ENCODE measurements at places on chromosomes 7 and 10.
A peak's percentile ranks its signal among the peaks of the same experiment; 100 is the strongest.

- no peak overlapping the region for H3K27ac ChIP-seq
- DNase-seq, result no peak
- no peak overlapping the region for H3K4me3 ChIP-seq
- H3K4me1 ChIP-seq, result no peaks in the 10 kb centered on the region
- no peaks in the 10 kb centered on the region for H3K36me3 ChIP-seq
- H3K27me3 ChIP-seq, result no peaks in the 10 kb centered on the region
Measured at GRCh38 chr10:25828475-25828874, 105.6 kb upstream of the MYO3A start.

DNA sequence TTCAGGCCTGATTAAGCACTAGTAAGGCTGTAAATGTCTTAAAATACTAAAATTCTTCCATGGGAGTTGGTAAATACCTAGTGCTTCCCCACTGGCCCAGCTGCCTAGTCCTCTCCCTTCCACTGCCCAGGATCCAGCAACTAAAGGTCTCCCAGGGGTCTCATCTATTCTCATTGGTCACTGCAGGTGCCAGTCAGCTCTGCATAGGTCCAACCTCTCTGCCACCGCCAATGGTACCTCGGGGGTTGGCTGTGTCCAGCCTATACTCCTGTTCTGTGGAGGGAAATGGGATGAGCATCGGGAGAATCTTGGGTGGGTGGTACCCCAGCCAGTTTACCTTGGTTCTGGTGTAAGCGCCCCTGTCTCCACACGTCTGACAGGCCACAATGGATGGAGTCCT is 6.1 kb upstream of the CREB5 start:
- no peaks in the 10 kb centered on the region for H3K36me3 ChIP-seq
- H3K4me1 ChIP-seq, result peaks cover 7% of the 10 kb centered on the region
- no peak for DNase-seq
- no peak overlapping the region for H3K4me3 ChIP-seq

GRCh38 chr7:134686786-134687185 is 40.1 kb downstream of the BPGM start:
- no peaks in the 10 kb centered on the region for H3K36me3 ChIP-seq
- no peak for DNase-seq
- no peaks in the 10 kb centered on the region for H3K27me3 ChIP-seq
- no peak overlapping the region for H3K27ac ChIP-seq
- no peak overlapping the region for H3K4me3 ChIP-seq
- H3K4me1 ChIP-seq, result no peaks in the 10 kb centered on the region

GRCh38 chr7:121873289-121874194 is 581 bp downstream of the PTPRZ1 start:
- no peaks in the 10 kb centered on the region for H3K4me1 ChIP-seq
- H3K36me3 ChIP-seq, result no peaks in the 10 kb centered on the region
- no peak overlapping the region for H3K4me3 ChIP-seq
- DNase-seq, result no peak
- H3K27me3 ChIP-seq, result no peaks in the 10 kb centered on the region
- no peak overlapping the region for H3K27ac ChIP-seq

- no peak for DNase-seq
Measured at GRCh38 chr10:46091080-46091827, 45.2 kb upstream of the MSMB start.

- H3K27ac ChIP-seq, result no peak overlapping the region
- no peak overlapping the region for H3K4me3 ChIP-seq
- DNase-seq, result no peak
- H3K4me1 ChIP-seq, result no peaks in the 10 kb centered on the region
Measured at GRCh38 chr10:26982058-26982457, 118.2 kb downstream of the ANKRD26 start.

GRCh38 chr7:17722798-17723197 is 217.5 kb downstream of the SNX13 start:
- H3K36me3 ChIP-seq, result no peaks in the 10 kb centered on the region
- H3K4me3 ChIP-seq, result no peak overlapping the region
- H3K27me3 ChIP-seq, result no peaks in the 10 kb centered on the region
- H3K27ac ChIP-seq, result no peak overlapping the region

DNA sequence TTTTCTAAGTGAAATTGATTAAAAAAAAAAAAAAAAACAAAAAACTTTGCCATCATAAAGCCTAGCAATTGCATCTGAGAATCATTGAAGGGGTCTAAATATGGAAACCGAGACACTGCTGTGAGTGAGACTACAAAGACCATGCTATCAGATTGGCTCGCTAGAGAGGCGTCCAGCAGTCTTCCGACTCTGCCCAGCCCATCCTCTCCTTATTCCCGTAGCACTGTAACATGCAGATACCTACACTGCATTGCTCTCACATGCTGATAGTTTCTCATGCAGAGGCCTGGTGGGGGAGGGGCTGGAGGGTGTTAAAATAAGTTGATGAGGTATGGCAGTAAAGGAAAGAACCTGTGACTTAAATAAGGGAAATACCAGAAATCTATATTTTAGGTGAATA is 130.7 kb downstream of the NRF1 start:
- H3K36me3 ChIP-seq, result no peaks in the 10 kb centered on the region
- no peak overlapping the region for H3K4me3 ChIP-seq
- no peak overlapping the region for H3K27ac ChIP-seq
- H3K4me1 ChIP-seq, result no peaks in the 10 kb centered on the region
- DNase-seq, result no peak

- no peak overlapping the region for H3K4me3 ChIP-seq
- no peaks in the 10 kb centered on the region for H3K27me3 ChIP-seq
- no peak overlapping the region for H3K27ac ChIP-seq
Measured at GRCh38 chr7:1848911-1849311, 178.8 kb downstream of the ELFN1 start.

DNA sequence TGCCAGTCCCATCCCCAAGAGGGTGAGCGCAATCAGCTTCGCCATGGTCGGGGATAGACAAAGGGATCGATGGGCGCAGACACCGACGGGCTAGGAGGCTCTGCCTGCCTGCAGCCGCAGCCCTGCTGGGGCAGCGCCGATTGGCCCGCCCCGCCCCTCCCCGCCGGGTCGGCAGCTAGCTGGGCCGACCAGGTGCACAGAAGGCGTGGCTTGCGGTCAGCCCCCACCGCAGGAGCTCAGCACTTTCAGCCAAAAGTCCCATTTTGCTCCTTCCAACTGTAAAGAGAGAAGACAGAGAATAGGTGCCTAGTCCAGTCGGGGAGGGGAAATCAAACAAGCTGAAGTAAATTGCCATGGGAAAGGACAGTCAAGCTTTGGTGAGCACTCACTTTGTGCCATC is at the start of gene PON1:
Gene PON1 (minus strand): TSS at position 102 of the 400 bp plus-strand sequence. CDS start 57 bp downstream, at position 45.
- H3K27me3 ChIP-seq, result no peaks in the 10 kb centered on the region
- DNase-seq, result peak; percentile 52
- H3K36me3 ChIP-seq, result no peaks in the 10 kb centered on the region
- peak within 1 kb of the TSS; percentile 26 for H3K4me3 ChIP-seq
- peaks cover 4% of the 10 kb centered on the region for H3K4me1 ChIP-seq
- no peak within 1 kb of the TSS for H3K27ac ChIP-seq

- DNase-seq, result no peak
- H3K27ac ChIP-seq, result no peak overlapping the region
- no peak overlapping the region for H3K4me3 ChIP-seq
Measured at GRCh38 chr7:49718760-49719159, 54.7 kb upstream of the VWC2 start.

- no peaks in the 10 kb centered on the region for H3K36me3 ChIP-seq
- no peak for DNase-seq
- H3K27me3 ChIP-seq, result no peaks in the 10 kb centered on the region
- H3K4me1 ChIP-seq, result no peaks in the 10 kb centered on the region
- H3K4me3 ChIP-seq, result no peak overlapping the region
Measured at GRCh38 chr7:126493801-126494200, 758.9 kb downstream of the GRM8 start.

- no peak overlapping the region for H3K27ac ChIP-seq
- no peak overlapping the region for H3K4me3 ChIP-seq
- no peaks in the 10 kb centered on the region for H3K4me1 ChIP-seq
Measured at GRCh38 chr7:157477550-157478212, 140.9 kb downstream of the DNAJB6 start.

- no peak overlapping the region for H3K27ac ChIP-seq
- DNase-seq, result no peak
- H3K4me3 ChIP-seq, result no peak overlapping the region
- H3K4me1 ChIP-seq, result no peaks in the 10 kb centered on the region
Measured at GRCh38 chr10:129909080-129909479, 55.0 kb downstream of the EBF3 start.

DNA sequence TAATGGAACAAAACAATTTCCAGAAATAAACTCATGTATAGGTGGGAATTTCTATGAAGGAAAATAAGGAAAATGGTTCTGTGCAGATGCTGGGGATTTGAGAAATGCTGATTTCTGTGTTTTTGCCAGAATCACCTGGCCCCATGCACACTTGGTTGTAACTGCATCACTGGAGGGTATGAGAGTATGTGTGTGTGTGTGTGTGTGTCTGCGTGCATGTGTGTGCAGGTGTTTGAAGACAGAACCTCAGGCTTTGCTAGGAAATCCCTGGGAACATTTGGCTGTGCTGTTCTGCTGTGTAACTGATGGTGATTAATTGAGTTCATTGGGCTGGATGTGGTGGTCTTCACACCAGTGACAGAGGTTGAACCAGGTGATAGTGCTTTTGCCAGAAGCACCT is 141.6 kb downstream of the CAMK1D start:
- no peaks in the 10 kb centered on the region for H3K4me1 ChIP-seq
- no peak for DNase-seq
- no peaks in the 10 kb centered on the region for H3K27me3 ChIP-seq
- H3K27ac ChIP-seq, result no peak overlapping the region
- H3K4me3 ChIP-seq, result no peak overlapping the region

DNA sequence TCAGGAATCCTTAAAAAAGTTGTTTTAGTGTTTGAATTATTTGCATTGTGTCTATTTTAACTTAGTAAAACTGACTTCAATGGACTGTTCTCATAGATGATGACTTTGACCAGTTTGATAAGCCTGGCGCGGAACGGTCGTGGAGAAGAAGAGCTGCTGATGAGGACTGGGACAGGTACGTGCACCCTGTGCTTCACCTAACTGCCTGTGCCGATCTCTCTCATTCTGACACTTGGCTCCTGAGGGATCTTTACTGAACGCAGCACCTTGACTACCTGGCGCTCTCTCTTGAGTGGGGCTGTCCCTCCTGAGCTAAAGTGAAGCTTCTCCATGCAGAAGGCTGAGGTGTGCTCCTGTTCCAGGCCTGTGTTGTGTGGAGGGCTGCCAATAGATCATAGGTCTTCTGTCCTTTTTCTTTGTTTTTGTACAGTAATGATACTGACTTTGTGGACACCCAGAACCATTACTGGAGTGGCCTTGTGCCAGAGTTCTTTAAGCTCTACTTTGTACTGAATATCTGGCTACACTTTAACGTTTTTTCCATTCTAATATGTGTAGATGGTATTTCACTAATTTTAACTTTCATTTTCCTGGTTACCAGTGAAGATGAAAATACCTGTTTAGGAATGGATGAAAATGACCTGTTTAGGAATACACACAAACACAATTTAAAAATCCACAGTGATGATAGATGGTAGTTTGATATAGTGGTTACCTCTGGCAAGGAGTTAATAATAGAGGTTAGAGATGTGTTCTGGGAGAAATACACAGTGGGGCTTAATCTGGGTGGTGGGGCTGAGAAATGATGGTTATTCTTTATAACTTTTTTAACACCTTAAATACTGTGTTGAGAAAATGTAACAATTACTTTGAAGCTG is 20.9 kb downstream of the RBM33 start:
- no peaks in the 10 kb centered on the region for H3K27me3 ChIP-seq
- no peak overlapping the region for H3K4me3 ChIP-seq
- no peaks in the 10 kb centered on the region for H3K36me3 ChIP-seq
- no peak overlapping the region for H3K27ac ChIP-seq

DNA sequence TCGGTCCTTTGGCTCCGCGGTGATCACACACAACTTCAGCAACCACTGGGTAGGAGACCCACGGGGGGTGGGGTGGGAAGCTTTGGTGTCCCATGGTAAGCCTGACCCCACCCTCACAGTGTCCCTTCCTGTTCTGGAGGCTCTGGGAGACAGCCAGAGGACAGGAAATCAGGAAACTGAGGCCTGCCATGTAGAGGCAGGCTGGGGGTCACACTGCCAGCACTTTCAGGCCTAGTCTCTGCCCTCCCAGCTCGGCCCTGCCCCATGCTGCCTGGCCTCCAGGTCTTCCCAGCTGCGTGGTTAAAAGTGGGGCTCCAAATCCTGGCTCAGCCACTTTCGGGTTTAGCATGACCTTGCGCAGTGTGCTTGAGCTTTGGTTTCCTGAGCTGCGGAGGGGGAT is 10.9 kb downstream of the AQP1 start:
- H3K4me1 ChIP-seq, result peaks cover 22% of the 10 kb centered on the region
- no peak overlapping the region for H3K4me3 ChIP-seq
- no peak for DNase-seq
- H3K27me3 ChIP-seq, result no peaks in the 10 kb centered on the region

GRCh38 chr7:90717296-90718060 is 121.4 kb downstream of the CDK14 start:
- H3K27me3 ChIP-seq, result no peaks in the 10 kb centered on the region
- H3K4me1 ChIP-seq, result peaks cover 30% of the 10 kb centered on the region
- H3K36me3 ChIP-seq, result no peaks in the 10 kb centered on the region
- DNase-seq, result no peak

GRCh38 chr7:17300012-17300411 is 1.6 kb downstream of the AHR start:
- no peaks in the 10 kb centered on the region for H3K4me1 ChIP-seq
- H3K4me3 ChIP-seq, result peak overlapping the region; percentile 89
- H3K27me3 ChIP-seq, result no peaks in the 10 kb centered on the region
- peak overlapping the region; percentile 91 for H3K27ac ChIP-seq
- H3K36me3 ChIP-seq, result no peaks in the 10 kb centered on the region
- DNase-seq, result no peak

GRCh38 chr7:134458341-134458805 is 527 bp downstream of the AKR1B1 start:
- peak overlapping the region; percentile 90 for H3K27ac ChIP-seq
- peak; percentile 77 for DNase-seq
- H3K4me1 ChIP-seq, result peaks cover 22% of the 10 kb centered on the region
- H3K4me3 ChIP-seq, result peak overlapping the region; percentile 81

- H3K4me3 ChIP-seq, result no peak within 1 kb of the TSS
- DNase-seq, result no peak
- H3K27ac ChIP-seq, result no peak within 1 kb of the TSS
- H3K4me1 ChIP-seq, result no peaks in the 10 kb centered on the region
- H3K36me3 ChIP-seq, result no peaks in the 10 kb centered on the region
- H3K27me3 ChIP-seq, result no peaks in the 10 kb centered on the region
Measured at GRCh38 chr10:97589479-97589878, at the start of gene C10orf62. TSS of gene C10orf62 (plus strand) at chr10:97589721. CDS start at chr10:97589898, 177 bp downstream.

DNA sequence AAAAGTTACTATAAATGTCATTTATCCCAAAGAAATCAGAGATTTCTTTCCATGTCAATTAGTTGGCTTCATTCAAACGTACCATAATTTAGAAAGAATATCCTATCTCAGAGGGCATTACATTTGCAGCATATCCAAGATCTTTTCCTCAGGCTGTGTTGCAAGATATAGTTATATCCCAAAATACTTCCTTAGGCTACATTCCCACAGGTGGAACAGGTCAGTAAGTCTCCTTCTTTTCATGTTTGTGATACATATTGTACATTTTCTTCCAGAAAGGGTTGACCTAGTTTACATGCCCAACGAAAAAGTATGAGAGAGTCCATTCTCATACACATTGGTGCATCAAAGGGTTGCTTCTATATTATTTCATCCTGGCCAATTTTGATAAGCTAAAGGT is 26.9 kb upstream of the VWA2 start:
- H3K4me1 ChIP-seq, result no peaks in the 10 kb centered on the region
- no peaks in the 10 kb centered on the region for H3K36me3 ChIP-seq
- H3K27me3 ChIP-seq, result no peaks in the 10 kb centered on the region

- H3K4me1 ChIP-seq, result no peaks in the 10 kb centered on the region
- no peaks in the 10 kb centered on the region for H3K27me3 ChIP-seq
- no peak for DNase-seq
- no peak overlapping the region for H3K4me3 ChIP-seq
- H3K36me3 ChIP-seq, result peaks cover 31% of the 10 kb centered on the region
Measured at GRCh38 chr10:102863660-102864059, 5.6 kb upstream of the AS3MT start.

Measured in Peyer's patch (tissue), 4 donors.